ENCODE measurements at places on chromosomes 4 and X. TPM values are rescaled to one million over a fixed set of nuclear protein-coding genes. Genes with fewer than 3 reads are reported as not detected.

GRCh38 chr4:74539044-74539790 lies 94.3 kb downstream of the AREG start:
- DNase-seq: no peak

DNA sequence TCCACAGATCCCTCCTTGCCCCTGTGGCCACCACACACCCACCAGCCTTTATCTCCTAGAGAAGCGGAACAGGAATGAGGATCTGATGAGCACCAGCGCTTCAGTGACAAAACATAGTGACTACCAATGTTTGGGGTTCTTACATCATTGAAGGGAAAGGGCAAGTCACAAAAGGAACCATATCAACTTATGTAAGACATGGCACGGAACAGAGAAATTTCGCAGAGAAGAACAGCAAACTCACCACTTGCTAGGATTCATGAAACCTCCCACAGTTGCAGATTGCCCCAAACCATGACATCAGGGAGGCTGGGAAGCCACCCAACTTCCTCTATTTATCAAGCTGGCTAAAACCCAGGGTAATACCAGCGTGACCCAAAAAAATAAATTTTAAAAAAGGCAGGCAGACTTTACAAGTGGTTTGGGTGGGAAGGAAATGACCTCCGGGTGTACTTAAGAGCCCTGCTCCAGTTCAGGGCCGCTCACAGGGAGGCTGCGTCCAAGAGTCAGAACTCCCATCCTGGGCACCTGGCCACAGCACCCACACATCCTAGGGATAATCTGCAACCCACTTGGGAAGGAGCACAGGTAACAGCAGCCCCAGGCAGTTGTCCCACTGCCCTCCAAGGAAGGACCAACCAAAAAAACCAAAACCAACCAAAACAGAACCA lies 36.0 kb downstream of the ADGRG2 start:
- no peak for DNase-seq

DNA sequence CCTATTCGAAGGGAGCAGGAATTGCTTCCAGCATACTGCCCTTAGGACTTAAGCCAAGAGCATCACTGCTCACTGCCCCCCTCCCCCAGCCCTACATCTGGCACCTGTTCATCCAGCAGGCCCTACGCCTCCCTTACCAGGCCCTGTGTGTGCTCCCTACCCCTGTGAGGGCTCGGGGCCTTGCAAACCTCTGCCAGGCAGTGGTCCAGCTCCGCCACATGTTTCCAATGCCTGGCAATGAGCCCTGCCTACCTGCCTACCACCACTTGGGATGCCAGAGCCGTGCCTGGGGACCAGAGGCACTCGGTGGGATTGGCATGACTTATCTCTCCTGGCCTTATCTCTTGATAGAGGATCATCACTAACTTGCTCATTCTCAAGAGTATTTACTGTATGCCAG lies 27.5 kb upstream of the MTM1 start:
- no peak for DNase-seq

- DNase-seq: no peak
Measured at GRCh38 chr4:162116095-162116779, 47.6 kb downstream of the FSTL5 start.

The PPBP gene
- 0.60 TPM for total RNA-seq
